ENCODE measurements at places on chromosomes 12 and 14.

GRCh38 chr14:49991491-49991890 is 98.6 kb downstream of the ARF6 start:
- no peak for DNase-seq

DNA sequence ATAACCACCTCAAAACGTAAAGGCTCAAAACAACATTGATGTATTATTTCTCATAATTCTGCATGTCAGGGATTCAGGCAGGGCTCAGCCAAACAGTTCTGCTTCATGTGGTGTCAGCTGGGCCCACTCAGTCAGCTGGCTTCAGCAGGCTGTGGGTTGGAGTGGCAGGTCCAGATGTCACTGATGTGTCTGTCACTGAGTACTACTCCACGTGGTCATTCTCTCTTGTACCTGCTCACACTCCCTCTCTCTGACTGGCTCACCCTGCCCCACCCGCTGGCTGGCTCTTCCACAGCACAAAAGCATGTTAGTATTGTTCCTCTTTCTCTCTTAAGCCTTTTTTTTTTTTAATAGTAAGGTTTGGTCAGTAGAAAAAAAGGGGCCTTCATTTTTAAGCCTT is 182.4 kb downstream of the DICER1 start:
- no peak for DNase-seq

GRCh38 chr12:80041692-80042091 is 57.6 kb upstream of the OTOGL start:
- DNase-seq: peak; percentile 22

- no peak for DNase-seq
Observed at GRCh38 chr14:59273737-59274136, 85.3 kb downstream of the DAAM1 start.

DNA sequence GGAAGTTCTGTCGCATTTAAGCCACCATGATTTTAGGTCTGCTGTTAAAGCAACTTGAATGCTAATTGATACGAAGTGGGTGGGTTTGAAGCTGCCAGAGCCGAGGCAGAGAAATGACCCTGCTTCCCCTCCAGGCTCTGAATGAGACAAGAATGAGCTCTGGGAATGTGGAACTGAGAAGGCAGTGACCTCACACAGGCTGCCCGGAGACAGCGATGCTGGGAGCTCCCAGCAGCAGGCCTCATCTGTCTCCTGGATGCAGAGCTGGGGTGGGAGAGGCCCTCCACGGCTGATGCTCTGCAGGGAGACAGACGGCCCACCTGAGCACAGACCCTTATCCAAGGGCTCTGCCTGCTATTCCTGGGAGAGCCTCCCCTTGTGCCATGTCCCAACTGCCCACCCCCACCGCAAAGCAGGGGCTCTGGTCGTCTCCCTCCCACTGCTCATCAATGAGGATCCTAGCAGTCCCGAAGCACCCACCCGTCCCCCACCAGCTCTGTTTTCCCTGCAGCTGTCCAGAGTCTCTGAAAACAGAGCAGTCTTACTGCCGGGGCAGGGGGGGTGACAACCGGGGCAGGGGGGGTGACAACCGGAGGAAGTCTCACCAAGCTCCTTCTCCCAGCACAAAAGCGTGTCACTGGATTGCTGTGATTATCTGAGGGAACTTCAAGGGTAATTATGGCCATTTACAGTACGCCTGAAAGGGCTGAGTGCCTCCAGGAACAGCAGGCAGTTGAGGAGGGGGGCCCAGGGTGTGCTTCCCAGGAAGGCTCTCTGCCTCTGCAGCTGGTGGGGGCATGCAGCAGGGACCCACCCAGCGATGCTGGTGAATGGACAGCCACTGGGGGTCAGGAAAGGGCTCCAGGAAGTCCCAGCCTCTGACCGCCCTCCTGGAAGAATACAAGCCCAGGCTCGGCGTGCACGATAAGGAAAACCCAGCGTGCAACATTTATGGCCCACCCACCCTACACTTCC is 67.8 kb downstream of the CHGA start:
- DNase-seq: no peak

- no peak for DNase-seq
Observed at GRCh38 chr12:805022-805632, 52.7 kb downstream of the WNK1 start.

DNA sequence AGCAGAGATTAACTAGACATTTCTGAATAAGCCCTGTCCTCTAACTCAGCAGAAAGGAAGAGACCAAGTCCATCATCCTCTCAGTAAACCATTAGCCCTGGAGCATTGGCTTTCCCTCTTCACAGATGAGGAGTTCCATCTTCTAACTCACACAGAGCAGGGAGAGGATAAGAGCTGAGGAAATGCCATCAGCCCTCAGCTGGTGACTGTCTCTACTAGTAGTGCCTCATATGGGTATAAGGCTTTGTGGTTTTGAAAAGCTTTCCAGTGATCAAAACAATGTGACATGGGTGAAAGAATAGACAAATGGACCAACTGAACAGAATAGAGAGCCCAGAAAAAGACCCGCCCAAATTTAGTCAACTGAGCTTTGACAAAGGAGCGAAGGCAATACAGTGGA is 197.2 kb upstream of the NUDT4 start:
- DNase-seq: no peak

- DNase-seq: peak; percentile 68
Observed at GRCh38 chr14:65639216-65639615, 226.7 kb downstream of the FUT8 start.

DNA sequence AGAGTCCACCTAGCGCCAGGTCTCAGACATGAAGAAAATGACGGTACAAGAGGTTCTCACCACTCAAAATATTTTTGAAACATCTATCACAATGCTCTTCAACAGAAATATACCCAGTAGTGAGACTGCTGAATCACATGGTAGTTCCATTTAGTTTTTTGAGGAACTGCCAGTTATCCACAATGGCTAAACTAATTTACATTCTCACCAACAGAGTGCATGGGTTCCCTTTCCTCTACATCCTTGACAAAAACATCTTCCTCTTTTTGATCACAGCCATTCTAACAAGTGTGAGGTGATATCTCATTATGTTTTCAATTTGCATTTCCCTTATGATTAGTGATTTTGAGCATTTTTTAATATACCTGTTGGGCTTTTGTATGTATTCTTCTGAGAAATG is 5.7 kb upstream of the GPR65 start:
- no peak for DNase-seq

DNA sequence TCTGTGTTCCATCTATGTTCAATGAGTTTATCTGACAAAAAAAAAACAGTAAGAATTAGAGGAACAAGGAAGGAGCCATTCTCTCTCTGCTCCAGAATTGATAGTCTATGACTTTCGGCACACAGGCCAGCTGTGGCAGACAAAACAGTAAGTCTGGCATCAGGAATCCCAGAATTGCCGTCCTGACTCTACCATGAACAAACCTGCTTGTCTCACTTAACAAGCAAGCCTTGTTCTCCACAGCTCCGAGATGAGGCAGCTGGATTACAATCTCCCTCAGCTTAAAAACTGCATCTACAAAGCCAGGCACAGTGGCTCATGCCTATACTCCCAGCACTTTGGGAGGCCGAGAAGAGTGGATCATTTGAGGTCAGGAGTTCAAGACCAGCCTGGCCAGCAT is 153.6 kb upstream of the TMCC3 start:
- DNase-seq: no peak

GRCh38 chr14:25909045-25909747 is 688.6 kb downstream of the NOVA1 start:
- no peak for DNase-seq

All from lung microvascular endothelial cell (primary cell).